ENCODE measurements at places on chromosomes 3 and 15.

DNA sequence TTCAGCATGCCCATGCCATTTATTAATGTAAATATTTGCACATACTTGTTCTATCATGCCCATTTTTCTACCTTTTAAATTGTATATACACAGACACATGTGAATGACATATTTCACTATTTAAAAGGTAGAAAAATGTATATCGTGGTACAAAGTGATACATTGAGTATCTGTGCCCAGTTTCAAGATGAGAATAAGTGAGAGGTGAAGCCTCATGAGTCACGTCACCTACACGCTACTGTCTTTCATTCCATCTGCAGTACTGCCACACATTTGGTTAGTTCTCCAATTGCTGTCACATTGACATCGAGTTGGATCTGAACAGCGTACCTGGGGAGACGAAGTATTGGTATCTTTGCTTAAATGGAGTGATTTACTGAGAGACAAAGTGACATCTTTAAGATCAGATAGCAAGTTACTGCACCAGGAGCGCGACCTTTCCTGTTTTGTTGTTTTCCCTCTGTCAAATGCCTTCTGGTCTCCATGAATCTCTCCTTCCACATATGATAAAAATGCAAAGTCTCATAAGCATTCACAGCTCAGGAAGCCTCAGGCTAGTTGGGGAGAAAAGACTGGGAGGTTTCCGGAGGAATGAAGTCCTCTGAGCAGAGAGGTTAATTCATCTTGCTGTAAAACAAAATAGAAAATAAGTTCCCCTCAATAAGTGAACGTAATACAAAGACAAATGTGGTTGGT, 12.0 kb downstream of the GREM1 start:
- DNase-seq: no peak

DNA sequence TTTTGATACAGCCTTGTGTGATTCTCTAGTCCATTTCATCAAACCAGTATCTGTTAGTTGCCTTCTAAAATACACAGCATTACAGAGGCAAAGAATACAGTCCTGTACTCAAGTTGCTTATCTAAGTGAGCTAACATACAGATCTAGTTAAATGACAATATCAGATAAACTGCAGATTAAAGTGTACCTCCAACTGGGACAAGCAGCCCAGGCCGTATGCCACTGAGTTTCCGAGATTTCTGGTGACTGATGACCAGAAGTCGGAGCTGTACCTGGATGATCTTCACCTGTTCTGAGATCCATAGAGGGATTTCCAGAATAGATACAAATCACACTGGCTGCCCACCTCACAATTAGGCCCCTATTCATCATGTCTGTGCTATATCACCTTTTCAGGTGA, 6.3 kb upstream of the TRIM59 start:
- no peak for DNase-seq

DNA sequence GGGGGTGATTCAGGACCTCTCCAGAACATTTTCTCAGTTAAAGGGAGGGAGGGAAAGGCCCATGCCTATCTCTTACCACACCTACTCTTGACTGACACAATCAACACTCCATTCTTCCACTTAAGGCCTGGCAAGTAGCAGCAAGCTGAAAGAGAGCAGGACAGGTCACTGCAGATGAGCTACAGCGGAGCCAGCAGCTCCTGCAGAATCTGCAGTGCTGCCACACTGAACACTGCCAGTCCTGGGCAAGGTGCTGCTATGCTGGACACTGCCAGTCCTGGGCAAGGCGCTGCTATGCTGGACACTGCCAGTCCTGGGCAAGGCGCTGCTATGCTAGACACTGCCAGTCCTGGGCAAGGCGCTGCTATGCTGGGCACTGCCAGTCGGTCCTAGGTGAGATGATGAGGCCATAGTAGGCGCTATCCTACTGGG, 143.7 kb downstream of the MYLK start:
- no peak for DNase-seq

DNA sequence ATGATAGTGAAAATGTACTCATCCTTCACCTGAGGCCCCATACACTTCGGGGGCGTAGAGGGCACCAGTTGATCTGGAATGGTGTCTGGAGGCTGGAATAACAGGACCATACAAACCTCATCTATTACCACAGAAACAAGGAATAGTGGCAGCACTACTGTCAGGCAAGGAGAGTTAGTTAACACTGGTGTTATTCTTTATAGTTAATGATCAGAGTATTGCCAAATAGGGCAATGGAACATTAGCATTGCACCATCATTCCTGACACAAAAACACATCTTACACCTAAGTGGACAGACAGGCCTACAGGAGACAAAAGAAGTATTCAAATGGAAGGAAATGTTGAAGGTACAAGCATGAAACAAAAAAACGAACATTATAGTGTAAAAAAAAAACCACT, 137.0 kb upstream of the UBP1 start:
- DNase-seq: no peak

GRCh38 chr3:29720665-29721064, 439.8 kb downstream of the RBMS3 start:
- no peak for DNase-seq

GRCh38 chr3:9704347-9705322, 1.0 kb downstream of the CPNE9 start:
- no peak for DNase-seq

DNA sequence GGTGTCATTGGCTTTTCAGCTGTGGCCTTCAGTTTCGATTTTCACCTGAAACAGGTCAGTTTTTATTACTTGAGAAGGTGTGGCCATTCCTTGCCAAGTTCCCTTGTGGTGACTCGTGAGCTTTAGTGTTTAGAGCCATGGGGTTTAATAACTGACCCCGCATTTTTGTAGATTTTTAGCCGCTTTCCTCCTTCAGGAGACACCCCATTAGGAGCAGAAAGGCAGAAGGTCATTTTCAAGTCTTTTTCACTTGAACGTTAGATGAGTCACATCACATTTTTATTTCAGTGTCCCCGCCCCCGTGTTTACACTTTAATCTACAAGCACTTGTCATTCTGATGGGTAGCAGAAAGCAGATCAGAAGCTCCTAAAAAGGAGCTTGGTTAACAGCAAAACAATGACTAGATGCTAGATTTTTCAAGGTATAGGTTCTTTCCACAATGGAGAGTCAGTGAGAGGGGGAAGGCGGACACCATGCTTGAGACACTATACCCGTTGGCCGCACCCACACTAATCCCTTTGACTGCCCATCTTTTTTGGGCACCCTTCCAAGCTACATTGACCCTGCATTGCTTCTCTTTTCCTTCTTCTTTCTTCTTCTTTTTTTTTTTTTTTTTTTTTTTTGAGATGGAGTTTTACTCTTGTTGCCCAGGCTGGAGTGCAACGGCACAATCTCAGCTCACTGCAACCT, 132.7 kb downstream of the GHSR start:
- DNase-seq: no peak

DNA sequence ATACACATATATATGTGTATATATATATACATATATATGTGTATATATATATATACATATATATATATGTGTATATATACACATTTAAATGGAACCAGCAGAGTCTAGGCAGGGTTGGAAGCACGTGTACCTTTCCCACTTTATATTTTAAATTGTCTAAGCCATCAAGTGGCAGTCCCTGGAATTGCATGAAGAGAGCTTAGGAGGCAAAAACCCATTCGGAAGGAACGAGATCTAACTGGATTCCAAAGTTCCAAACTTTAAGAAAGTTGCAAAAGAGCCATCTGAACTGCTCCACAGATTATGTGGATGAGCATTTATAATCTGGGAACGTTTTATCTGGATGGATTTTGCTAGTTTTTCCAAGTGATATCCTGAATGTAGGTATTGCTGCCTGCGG, 186.5 kb downstream of the FOXP1 start:
- DNase-seq: no peak

- no peak for DNase-seq
These were observed 208.8 kb downstream of the ADAMTS17 start for GRCh38 chr15:100133001-100133400.

- no peak for DNase-seq
These were observed 56.2 kb downstream of the SLC6A6 start for GRCh38 chr3:14458434-14459275.

GRCh38 chr15:58182460-58183163, 44.4 kb downstream of the AQP9 start:
- DNase-seq: no peak

GRCh38 chr15:98874773-98875172, 132.8 kb downstream of the PGPEP1L start:
- DNase-seq: no peak

GRCh38 chr15:63218100-63218808, 28.8 kb downstream of the RAB8B start:
- DNase-seq: no peak

- no peak for DNase-seq
These were observed 66.5 kb upstream of the PYGO1 start for GRCh38 chr15:55654561-55655031.

- no peak for DNase-seq
These were observed 616.6 kb downstream of the MAGI1 start for GRCh38 chr3:65422154-65422553.

- no peak for DNase-seq
These were observed 20.8 kb downstream of the MRPS25 start for GRCh38 chr3:15044326-15044725.

DNA sequence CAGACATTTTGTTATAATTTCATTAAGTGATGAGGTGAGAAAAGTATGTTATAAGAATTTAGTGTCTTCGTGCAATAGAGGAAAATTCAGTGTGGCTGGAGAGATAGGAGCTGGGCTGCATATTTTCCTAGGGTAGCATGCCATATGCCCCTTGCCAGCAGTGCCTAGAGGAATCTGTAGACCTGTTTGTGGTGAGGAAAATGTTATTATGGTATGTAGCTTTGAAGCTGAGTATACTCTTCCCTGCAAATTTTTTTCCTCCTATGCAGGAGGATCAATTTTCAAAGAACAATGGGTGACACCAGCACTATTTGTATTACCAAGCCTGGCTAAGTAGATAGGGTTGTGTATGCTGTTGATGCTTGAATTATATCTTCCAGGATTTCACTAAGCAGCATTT, 200.6 kb downstream of the EDEM1 start:
- no peak for DNase-seq

DNA sequence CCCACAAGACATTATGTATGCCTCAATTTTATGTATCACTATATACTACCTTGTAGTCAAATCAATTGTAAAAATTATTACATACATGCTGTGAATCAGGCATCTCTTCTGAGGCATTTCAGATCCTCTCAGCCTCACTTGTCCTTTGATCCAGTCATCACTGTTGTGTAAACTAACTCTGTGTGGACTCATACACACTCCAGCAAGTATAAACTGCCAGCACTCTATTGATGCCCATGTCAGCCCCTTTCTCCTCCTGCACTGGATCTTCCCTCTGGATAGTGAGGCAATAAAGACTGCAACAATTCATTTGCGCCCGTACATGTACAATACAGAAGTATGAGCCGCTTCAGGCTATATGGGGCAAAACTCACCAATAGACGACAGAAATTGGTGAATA, 364.7 kb upstream of the TGFBR2 start:
- DNase-seq: no peak

GRCh38 chr3:151864423-151865101, 8.9 kb upstream of the SUCNR1 start:
- no peak for DNase-seq

DNA sequence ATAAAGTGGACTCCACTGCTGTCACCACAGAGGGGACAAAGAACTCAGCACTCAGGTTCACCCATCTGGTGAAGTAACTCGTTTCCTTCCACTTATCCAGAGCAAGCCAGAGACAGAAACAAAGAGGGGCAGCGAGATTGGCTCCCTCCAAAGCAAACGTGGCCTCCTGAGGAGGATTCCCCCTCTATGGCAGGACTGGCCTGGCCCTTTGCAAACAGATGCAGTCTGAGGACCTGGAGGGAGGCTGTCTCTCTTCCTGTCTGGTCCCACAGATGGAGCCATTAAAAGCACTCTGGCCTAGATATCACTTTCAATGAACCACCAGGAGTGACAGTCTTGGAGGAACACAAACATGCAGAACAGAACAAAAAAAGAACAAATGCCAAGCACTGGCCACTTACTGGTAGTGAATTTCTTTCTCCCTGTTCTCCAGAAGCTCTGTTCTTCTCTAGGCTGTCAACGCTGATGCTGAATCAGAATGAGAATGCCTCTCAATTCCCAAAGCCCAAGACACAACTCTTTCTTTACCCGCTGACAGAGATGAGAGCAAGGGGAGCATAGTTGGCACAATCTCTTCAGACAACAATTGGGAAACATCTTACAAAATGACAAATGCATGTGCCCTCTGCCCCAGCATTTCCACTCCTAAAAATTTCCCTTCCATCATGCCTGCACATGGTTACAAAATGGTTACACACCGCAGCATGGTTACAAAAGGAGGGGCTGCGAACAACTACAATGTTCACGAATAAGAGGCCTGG, 14.3 kb downstream of the KLHL25 start:
- no peak for DNase-seq

GRCh38 chr3:38148311-38148882, 9.9 kb downstream of the MYD88 start:
- DNase-seq: no peak

DNA sequence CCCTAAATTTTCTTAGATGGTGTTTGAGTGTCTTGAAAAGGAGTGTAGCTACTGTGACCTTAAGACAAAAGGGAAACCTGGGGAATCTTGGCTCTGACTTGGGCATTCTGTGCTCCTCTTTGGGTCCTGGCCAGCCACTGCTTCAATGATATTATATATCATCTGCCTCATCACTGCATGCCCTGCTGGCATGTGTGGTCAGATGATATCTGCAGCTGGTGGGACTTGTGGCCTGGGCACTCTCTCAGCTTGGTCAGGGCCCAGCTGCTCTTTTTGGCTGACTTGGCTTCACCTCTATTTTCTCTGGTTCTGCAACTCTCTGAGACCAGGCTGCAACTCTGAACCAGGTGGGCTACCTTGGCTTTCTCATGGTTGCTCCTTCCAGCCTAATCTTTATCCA, 446.1 kb upstream of the RARB start:
- DNase-seq: no peak

DNA sequence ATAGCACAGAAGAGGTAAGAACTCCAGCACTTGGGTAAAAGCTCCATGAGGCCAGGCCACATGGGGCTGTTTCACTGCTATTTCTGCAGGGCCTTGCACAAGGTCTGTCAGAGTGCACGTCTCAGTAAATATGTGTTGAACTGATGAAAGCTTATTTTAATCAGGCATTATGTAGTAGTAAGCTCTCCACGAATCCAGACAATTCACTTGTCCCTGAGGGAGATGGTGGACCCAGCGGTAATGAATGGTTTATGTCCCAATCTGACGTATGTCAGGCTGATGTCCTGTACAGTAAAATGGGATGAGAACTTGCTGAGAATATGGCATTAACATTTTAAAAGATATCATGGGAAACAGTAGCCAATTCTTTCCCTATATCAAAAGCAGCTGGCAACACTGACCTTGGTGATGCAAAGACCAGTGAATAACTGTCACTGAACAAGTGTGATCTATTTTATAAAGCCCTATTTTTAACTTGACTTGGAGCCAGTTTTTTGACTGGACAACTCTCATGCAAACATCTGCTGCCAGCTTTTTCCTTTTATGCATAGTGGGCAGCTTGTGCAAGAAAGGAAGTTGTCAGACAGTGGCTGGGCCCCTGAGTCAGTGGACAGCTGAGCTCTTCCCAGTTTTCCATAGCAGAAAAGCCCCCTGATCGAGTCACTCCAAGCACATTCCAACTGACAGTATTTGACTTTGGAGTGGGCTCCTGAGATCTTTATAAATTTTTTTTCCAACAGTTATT, 519.8 kb upstream of the MDFIC2 start:
- DNase-seq: no peak

- no peak for DNase-seq
These were observed 405.5 kb upstream of the CNTN4 start for GRCh38 chr3:1693145-1693544.

- no peak for DNase-seq
These were observed 11.2 kb downstream of the IGDCC4 start for GRCh38 chr15:65411465-65412071.

GRCh38 chr3:183193762-183194689, 31.5 kb upstream of the LAMP3 start:
- DNase-seq: no peak

GRCh38 chr3:148625991-148626390, 71.7 kb upstream of the AGTR1 start:
- DNase-seq: no peak
